ENCODE measurements at places on chromosomes 1 and 21. TPM values are rescaled to one million over a fixed set of nuclear protein-coding genes. Genes with fewer than 3 reads are reported as not detected.

CFAP126 gene
- not detected for total RNA-seq

CFHR4 gene
- total RNA-seq = not detected

ENO1 gene
- 886 TPM for total RNA-seq

DDX20 gene
- total RNA-seq = 6.8 TPM

SYT6 gene
- not detected for total RNA-seq

MAEL gene
- total RNA-seq = not detected

PAQR6 gene
- total RNA-seq = 0.60 TPM

LCE1A gene
- not detected for total RNA-seq

NKAIN1 gene
- total RNA-seq = not detected

RIT1 gene
- total RNA-seq = 40.6 TPM

KIF26B gene
- 1.3 TPM for total RNA-seq

FCGR3A gene
- not detected for total RNA-seq

L1TD1 gene
- not detected for total RNA-seq

CACNA1S gene
- total RNA-seq = not detected

MEGF6 gene
- 1.5 TPM for total RNA-seq

ADGRB2 gene
- total RNA-seq = 10.6 TPM

RBM34 gene
- total RNA-seq = 61.9 TPM

DBT gene
- total RNA-seq = 8.2 TPM

LDLRAD1 gene
- not detected for total RNA-seq

LCE4A gene
- not detected for total RNA-seq

MEF2D gene
- total RNA-seq = 4.5 TPM

HEATR1 gene
- total RNA-seq = 12.5 TPM

KCNC4 gene
- total RNA-seq = 3.6 TPM

TAL1 gene
- total RNA-seq = not detected

LCE6A gene
- total RNA-seq = not detected

C1orf105 gene
- not detected for total RNA-seq

Measured in bronchial smooth muscle cell (primary cell).